ENCODE measurements at places on chromosomes 13 and 19.
A peak's percentile ranks its signal among the peaks of the same experiment; 100 is the strongest.

DNA sequence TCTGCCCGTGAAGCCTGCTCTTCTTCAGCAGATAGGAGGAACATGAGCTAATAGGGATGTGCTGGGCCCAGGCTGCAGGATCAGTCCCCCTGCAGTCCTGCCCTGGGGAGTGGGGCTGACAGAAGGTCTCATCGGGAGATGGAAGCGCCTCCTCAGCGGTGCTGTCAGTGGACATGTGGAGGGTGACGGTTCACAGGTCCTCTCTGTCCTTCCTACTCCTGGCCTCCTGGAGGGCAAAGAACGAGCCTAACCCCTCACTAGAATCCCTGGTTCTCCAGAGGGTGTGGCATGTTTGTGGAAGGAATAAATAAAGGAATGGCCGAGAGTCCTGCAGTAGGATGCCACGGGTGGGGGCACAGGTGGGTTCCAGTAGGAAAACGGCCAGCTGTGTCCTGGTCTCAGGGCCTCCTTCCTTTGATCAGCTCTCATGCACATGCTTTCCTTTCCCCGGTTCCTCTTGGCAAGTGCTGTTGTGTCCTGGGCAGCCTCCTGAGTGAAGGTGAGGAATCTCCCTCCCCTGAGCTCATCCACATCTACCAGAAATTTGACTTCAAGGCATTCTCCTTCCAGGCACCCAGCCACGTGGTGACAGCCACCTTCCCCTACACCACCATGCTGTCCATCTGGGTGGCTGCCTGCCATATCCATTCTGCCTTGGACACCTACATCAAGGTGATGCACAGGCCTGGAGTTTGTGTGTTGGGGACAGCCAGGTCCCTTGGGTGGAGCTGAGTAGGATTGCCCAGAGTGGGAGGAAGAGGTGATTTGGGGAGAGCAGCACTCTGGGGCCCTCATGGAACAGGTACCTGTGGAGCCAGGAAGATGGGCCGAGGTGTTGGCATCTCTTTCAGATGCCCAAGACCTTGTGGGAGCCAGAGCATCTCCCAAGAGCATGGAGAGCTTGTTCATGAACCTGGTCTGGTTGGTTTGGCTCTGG is 28.6 kb upstream of the ZNF492 start:
- DNase-seq, result no peak

GRCh38 chr19:41546386-41546789 is 29.6 kb upstream of the CEACAM21 start:
- no peak for DNase-seq

DNA sequence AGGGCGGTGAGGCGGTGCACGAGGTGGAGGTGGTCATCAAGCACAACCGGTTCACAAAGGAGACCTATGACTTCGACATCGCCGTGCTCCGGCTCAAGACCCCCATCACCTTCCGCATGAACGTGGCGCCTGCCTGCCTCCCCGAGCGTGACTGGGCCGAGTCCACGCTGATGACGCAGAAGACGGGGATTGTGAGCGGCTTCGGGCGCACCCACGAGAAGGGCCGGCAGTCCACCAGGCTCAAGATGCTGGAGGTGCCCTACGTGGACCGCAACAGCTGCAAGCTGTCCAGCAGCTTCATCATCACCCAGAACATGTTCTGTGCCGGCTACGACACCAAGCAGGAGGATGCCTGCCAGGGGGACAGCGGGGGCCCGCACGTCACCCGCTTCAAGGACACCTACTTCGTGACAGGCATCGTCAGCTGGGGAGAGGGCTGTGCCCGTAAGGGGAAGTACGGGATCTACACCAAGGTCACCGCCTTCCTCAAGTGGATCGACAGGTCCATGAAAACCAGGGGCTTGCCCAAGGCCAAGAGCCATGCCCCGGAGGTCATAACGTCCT is 9.4 kb upstream of the PROZ start:
- DNase-seq, result no peak

GRCh38 chr19:53285087-53285486 is 17.6 kb upstream of the VN1R4 start:
- DNase-seq, result no peak

DNA sequence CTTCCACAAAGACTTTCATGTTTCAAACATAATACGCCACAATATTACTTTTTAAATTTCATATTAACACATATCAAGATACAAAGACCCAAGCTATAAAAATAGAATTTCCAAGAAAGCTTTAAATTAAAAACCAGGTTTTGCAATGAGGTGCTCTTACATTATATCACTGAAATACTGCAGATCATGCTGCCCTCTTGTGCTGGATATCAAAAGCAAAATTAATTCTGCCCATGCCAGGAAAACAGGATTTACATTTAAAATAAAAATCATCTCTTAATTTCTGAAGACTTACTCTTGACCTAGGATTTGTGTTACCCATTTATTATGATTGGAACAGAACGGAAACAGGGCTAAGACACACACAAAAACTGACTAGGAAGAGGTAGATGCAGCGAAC is 145.0 kb downstream of the ABCC4 start:
- DNase-seq, result no peak

- no peak for DNase-seq
Measured at GRCh38 chr13:30154931-30155330, 152.4 kb downstream of the KATNAL1 start.

DNA sequence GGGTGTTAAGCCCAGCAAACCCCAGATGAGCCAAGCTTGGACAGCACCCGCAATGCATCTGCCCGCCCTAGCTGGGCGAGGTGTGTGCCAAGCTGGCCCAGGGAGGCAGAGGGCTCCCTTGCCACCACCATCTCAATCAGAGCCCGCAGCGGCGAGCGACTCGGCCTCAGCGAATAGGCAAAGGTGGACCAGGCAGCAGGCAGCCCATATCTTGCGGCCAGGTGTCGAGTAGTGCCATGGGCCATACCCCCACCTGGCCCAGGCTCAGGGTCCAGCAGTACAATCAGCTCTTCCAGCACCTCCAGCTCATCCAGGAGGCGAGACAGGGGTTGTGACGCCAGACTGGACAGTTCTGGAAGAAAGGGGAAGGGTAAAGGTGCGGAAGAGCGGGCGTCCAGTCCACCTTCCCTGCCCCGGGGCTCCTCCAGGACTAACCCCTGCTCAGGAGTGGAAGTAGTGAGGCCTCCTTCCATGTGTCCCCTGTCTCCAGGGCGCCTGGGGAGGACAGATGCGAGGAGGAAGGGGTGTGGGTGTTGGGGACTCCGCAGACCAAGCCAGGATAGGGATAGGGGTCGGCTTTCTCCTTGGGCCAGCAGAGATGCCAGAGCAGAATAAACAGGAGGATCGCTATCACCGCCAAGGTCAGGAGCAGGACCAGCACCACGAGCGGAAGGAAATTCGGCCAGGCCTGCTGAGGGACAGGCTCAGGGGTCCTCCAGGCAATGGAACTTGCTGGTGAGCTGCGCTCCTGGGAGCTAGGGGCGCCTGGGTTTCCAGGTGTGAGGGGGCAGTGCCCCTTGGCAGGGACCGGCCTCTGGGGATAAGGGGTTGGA is 2.8 kb downstream of the IGFLR1 start:
- no peak for DNase-seq

- DNase-seq, result no peak
Measured at GRCh38 chr13:44855860-44856259, 133.4 kb downstream of the NUFIP1 start.

- DNase-seq, result peak; percentile 59
Measured at GRCh38 chr13:114130837-114131582, 1.4 kb downstream of the RASA3 start.

DNA sequence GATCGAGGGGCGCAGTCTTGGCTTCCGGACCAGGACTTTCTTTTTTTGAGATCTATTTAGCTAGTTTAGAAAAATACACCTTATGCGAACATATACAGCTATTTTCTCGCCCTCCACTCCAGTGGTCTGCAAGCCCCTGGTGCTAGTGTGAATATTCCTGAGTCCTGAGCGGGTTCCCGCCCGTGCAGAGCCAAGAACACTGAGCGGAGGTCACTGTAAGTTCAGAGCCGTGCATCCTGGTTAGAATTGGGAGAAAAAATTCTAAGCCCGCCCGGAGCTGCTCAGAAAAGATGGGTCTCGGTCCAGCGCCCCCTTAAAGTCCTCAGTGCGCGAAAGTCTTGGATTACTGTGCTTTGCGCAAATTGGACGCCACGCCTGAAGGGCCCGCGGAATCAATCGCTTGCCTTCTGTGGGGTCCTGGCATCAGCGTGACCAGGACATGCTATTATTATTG is 117.7 kb downstream of the KCNRG start:
- no peak for DNase-seq

GRCh38 chr19:41542622-41543021 is 33.3 kb upstream of the CEACAM21 start:
- no peak for DNase-seq

Data from stimulated activated CD8-positive, alpha-beta memory T cell treated with anti-CD3 and anti-CD28 coated beads, Interleukin-15, amount 100 ng/mL, for 48 hours (primary cell).